ENCODE measurements at places on chromosomes 5 and 9.

DNA sequence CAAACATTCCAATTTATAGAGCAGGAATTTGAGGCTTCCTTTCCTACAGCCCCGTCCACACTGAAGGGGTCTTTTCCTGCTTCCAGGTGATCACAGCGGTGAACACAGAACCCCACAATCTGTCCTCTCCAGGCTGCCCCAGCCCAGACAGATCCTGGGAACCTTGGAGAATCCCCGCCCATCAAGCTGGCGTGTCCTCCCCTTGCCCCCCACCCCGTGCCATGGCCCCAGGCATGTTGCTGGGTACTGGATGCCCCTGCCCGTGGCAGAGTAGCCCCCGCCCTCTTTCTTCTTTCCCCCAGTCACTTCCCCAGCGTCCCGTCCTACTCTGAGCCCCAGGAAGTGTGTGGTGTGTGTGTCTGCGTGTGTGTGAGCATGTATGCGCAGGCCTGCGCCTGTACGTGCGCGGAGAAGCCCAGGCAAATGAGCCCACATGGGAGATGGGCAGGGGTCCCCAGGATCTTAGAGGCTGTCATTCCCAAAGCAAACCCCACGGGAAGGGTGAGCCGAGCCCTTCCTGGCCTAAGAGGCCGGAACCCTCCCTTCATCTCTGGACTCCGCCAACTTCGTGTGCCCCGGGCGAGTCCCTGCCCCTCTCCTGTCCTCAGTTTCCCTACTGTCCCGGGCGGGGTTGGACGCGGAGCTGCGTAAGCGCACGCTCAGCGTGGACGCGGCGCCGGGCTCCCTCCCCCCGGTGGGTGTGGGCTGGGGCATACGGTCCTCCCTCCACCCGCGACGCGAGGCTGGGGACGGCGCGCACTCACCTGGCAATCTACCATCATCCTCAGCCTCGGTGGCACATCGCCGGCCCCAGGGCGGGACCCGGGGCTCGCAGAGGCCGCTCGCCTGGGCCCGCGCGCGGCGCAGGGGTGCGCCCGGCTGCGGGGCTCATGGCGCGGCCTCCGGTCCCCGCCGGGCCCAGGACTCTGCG is 15.2 kb downstream of the GBGT1 start:
- DNase-seq = no peak

- DNase-seq = no peak
Measured at GRCh38 chr9:89274838-89275237, 36.2 kb upstream of the CKS2 start.

- DNase-seq = no peak
Measured at GRCh38 chr5:60576425-60576824, 123.5 kb downstream of the DEPDC1B start.

DNA sequence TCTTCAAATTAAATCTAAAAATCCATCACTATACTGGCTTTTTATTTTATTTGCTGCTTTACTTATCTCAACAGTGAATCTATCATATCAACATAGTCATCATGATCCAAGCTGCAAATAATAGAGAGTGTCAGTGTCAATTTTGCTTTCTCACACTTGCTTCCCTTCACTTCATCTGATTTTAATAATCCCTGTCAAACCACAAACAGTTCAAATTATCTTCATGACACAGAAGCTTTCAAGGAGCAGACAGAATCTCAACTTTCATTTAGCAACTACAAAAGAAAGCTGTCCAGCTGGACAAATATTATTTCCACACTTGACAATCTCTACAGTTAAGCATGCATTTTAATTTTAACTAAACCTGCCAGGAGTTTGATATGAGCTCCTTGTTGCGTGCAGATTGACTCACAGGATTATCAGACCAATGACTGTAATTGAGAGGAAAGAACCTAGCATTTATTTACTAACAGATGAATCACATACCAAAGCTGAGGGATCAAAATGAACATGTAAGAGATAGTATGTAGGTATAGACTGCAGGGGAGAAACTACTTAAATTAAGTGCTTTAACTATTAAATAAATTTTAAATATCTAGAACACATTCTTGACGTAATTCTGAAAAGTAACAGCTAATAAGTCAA is 56.0 kb downstream of the KIAA0825 start:
- DNase-seq = no peak

DNA sequence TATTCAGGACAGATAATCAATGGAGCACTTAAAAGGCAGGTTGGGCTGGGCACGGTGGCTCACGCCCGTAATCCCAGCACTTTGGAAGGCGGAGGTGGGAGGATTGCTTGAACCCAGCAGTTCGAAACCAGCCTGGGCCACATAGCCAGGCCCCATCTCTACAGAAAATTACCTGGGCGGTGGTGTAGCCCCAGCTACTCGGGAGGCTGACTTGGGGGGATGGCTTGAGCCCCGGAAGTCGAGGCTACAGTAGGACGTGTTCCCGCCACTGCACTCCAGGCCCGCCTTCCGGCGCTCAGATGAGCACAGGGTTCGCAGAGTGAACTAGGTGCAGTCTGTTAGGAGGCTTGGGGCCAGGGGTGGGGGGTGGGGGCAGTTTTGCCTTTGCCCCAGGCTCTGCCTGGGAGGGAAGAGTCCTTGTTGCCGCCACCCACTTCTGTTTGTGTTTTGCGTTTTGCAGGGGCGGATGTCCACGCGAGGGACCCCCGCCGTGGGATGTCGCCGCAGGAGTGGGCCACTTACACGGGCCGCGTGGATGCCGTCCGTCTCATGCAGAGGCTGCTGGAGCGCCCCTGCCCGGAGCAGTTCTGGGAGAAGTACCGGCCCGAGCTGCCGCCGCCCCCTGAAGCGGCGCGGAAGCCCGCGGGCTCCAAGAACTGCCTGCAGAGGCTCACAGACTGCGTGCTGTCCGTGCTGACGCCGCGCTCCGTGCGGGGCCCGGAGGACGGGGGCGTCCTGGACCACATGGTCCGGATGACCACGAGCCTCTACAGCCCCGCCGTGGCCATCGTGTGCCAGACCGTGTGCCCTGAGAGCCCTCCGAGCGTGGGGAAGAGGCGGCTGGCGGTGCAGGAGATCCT is 85.2 kb downstream of the ANKRD33B start:
- no peak for DNase-seq

- no peak for DNase-seq
Measured at GRCh38 chr5:158406884-158407823, 548.2 kb upstream of the CLINT1 start.

GRCh38 chr5:123278284-123278683 is 144.9 kb downstream of the CEP120 start:
- no peak for DNase-seq

DNA sequence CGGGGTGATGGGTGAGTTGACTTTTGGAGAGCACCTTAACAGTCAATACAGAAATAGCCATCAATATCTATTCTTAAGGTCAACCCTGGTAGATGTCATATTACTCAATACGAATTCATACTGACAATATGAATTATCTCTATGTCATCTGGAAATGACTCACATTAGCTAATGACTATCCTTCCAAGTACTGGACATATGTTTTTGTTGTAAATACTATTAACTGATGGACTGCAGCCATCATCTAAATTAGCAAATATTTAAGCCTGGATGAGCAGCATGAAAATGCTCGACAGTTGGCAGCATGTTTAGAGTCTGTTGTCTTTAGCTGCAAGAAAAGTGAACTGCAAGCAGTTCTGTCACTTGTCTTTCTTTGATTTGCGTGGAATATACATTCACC is 19.6 kb upstream of the ISOC1 start:
- no peak for DNase-seq

GRCh38 chr5:111680737-111681413 is 76.1 kb downstream of the NREP start:
- peak; percentile 9 for DNase-seq

DNA sequence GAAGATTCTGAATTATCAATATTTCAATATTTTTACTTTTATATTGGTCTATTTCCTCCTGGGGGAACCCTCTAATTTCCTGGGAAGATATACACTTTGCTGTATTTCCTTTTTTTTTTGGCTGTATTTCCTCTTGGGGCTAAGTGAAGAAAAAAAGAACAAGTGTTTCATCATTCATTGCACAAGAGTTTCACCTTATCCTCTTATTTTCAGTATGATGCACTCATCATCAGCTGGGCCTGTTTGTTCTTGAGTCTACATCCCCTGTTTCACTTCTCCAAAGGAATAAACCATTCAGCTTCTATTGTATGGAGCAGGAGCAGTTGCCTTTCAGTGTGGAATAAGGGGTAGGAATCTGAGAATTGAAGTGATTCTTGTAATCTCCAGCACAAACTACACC is 210.8 kb downstream of the FAM170A start:
- no peak for DNase-seq

GRCh38 chr5:80207832-80208231 is 48.0 kb downstream of the SERINC5 start:
- DNase-seq = no peak

DNA sequence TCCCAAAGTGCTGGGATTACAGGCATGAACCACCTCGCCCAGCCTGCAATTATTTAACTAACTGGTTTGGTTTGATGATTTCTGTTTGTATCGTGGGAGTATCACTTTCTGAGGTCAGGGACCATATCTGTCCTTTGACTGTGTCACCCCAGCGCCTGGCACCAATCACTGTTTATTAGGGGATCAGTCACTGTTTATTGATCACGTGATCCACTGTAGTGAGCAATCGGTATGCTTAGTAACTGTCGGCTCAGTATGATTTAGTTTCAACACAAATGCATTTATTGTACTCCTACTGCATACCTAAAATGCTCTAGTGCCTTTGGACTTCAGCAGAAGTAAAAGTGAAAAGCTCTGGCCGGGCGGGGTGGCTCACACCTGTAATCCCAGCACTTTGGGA is 54.8 kb downstream of the COL5A1 start:
- no peak for DNase-seq

DNA sequence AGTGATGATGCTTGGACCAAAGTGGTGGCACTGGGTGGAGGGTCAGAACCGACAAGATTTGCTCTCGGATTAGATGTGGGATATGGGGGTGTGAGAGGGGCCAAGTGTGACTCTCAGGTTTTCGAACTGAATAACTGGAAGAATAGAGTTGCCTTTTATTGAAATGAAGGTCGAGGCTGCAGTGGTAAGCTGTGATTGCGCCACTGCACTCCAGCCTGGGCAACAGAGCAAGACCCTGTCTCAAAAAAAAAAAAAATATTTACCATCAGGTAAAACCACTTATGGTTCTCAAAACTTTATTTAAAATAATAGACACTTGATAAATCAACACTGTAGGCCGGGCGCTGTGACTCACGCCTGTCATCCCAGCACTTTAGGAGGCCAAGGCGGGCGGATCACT is 27.2 kb downstream of the EXOSC2 start:
- no peak for DNase-seq

- DNase-seq = no peak
Measured at GRCh38 chr5:114223866-114224265, 138.0 kb upstream of the KCNN2 start.

GRCh38 chr5:167792514-167792913 is 498.9 kb upstream of the WWC1 start:
- no peak for DNase-seq

GRCh38 chr9:112104401-112104800 is 70.7 kb downstream of the SUSD1 start:
- no peak for DNase-seq

GRCh38 chr5:134510970-134511795 is 14.3 kb upstream of the JADE2 start:
- no peak for DNase-seq

DNA sequence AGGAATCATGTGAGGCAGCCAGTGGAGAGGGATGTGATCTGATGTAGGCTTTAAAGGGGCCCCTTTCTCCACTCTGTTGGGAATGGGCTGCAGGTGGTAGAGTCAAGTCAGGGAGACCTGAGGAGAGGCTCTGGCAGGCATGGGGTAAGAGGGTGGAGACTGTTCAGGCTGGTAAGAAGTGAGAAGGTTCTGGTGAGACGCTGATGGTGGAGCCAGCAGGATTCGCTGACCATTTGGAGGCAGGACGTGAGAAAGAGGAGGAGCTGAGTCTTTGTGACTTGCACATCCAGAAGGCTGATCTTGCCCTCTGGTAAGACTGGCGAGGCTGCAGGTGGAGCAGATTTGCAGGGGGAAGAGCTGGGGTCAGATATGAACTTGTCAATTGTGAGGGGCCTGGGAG is 248.0 kb downstream of the NSG2 start:
- DNase-seq = no peak

- no peak for DNase-seq
Measured at GRCh38 chr5:41763574-41763973, 106.7 kb downstream of the OXCT1 start.

- no peak for DNase-seq
Measured at GRCh38 chr5:73314395-73315257, 134.0 kb downstream of the FOXD1 start.

GRCh38 chr9:114263853-114264510 is 58.9 kb upstream of the ORM1 start:
- no peak for DNase-seq

DNA sequence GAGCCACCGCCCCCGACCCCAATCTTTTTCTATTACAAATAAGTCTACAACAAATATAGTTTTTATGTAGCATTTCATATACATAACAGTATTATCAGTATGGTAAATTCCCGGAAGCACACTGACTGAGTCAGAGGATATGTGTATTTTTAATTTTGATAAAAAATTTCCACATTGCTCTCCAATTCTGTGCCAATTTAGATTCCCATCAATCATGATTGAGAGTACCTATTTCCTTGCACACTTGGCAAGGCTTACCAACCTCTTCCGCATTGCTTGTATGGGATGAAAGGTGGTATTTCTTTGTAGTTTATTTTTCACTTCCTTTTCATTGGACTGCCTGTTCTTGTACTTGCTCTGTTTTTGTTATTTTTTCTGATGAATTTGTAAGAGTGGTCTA is 204.6 kb downstream of the RFX3 start:
- DNase-seq = no peak

DNA sequence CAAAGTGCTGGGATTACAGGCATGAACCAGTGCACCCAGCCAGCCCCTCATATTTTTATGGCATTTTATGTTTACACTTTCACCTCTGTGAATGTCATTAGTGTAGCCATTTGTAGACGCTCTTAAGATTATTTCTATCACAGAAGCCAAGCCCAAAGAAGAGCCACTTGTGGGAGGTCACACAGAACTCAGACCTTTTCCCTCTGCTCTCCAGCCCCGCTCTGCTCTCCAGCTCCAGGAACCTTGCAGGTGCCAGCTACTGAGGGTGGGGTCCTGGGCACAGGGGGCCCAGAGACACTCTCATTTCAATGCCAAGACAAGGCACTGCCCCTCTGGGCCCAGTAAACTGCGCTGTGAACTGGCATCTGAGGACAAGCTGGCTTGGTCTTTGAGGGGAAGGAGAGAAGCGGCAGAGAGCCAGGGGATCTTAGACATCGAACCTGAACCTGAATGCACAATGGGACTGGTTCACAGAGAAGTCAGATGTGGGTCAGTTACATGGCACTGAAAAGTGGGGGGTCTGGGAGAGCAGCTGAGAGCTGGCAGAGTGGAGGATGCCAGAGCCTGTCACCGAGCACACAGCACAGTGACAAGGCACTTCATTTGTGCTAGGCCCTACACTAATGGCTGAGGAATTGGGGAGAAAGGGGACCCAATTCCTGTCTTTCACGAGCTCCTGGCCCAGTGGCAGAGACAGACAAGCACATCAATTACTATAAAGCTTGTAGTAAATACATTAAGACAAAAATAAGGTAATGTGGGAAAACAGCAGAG is 16.7 kb downstream of the ANXA6 start:
- no peak for DNase-seq

DNA sequence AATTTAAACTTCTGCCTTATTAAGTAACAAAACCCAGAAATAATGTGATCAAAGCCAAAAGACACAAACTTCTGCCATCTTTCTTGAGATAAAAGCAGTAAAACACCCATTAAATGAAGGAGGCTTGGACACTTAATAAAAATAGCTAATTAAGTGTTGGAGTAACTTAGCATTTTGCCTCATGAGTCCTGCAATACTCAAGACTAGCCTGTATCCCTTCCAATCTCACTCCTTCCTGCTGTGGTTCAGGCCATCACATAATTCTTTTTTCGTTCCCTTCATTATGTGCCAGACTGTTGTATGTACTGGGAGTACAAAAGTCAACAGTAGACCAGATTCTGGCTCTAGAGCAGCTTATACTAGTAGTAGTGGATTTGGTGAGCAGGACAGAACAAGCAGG is 250.2 kb downstream of the NFIB start:
- DNase-seq = no peak
